ENCODE measurements at places on chromosomes 7 and 10.

GRCh38 chr10:73509695-73510094, 13.9 kb upstream of the PPP3CB start:
- H3K27ac ChIP-seq = no peak overlapping the region
- no peaks in the 10 kb centered on the region for H3K4me1 ChIP-seq
- H3K4me3 ChIP-seq = no peak overlapping the region
- H3K36me3 ChIP-seq = peaks cover under 1% of the 10 kb centered on the region
- DNase-seq = no peak

DNA sequence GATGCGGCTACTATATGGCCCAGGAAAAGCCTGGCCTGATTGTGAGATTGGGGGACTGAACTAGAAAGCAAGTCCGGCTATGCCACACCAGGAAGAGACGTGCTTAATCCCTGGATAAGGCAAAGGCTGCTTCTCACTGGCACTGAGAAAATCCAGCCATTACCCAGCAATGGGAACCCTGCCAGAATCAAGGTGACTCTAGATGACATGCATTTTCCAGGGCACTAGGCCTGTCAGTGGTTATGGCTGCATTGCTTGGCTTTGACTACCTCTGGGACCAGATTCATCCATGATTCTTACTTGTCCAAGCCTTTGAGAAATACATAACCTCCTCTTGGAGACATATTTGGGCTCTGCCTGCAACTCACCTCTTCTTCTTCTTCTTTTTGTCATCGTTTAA, 317.2 kb downstream of the GRID1 start:
- no peaks in the 10 kb centered on the region for H3K4me1 ChIP-seq
- no peak overlapping the region for H3K27ac ChIP-seq
- no peaks in the 10 kb centered on the region for H3K27me3 ChIP-seq
- H3K36me3 ChIP-seq = no peaks in the 10 kb centered on the region
- H3K4me3 ChIP-seq = no peak overlapping the region

GRCh38 chr10:77620731-77621130, 16.9 kb downstream of the KCNMA1 start:
- H3K4me3 ChIP-seq = no peak overlapping the region
- H3K36me3 ChIP-seq = no peaks in the 10 kb centered on the region
- no peaks in the 10 kb centered on the region for H3K27me3 ChIP-seq
- peaks cover 6% of the 10 kb centered on the region for H3K4me1 ChIP-seq

DNA sequence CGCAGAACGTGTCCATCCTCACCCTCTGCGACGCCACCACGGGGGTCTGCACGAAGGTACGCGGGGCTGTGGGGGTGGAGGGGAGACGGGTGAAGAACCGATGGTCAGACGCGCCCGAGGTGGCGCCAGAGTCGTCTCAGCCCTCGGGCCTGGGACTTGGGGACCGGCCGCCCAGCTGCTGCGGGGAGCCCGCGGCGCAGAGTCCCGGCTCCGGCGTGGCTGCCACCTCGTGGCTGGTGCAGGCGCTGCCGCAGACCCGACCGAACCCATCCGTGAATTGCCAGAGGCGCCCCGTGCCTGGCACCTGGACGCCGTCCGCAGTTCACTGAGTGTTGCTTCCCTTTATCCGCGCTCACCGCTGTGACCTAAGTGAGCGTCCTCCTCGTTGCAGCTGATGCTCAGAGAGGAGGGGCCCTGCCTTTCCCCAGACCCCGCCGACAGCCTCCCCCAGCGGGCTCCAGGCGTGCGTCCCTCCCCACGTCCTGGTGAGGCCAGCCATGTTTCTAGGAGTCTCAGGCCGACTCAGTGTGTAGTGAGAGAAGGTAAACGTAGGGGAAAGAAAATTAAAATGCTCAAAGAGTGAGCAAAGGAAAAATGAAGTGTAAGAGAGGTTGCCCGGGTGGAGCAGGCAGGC, 208.7 kb downstream of the PAXIP1 start:
- H3K27me3 ChIP-seq = no peaks in the 10 kb centered on the region
- no peaks in the 10 kb centered on the region for H3K36me3 ChIP-seq
- no peak for DNase-seq
- H3K4me1 ChIP-seq = no peaks in the 10 kb centered on the region
- H3K4me3 ChIP-seq = no peak overlapping the region

DNA sequence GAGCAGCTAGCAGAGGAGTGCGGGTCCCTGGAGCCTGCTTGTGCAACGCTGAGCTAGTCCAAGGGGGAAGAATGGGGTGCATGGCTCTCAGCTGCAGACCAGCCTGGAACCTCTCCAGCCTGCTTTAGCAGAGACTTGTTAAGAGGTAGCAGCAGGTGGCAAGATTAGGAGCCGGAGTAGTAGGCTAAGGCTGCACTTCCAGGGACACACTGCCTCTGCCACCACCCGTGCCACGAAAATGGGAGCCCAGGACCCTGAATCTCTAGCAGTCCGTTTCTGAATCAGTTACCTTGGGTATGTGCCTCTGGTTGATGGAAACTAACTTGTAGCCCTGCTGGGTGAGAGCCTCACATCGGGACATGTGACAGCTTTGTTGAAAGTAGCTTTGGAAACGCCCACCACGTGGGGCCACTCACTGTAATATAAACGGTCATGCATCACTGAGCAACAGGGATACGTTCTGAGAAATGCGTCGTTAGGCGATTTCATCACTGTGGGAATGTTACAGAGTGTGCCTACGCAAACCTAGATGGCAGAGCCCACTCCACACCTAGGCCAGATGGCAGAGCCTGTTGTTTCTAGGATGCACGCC, 25.9 kb downstream of the HTRA1 start:
- no peak for DNase-seq
- no peak overlapping the region for H3K4me3 ChIP-seq
- H3K27ac ChIP-seq = no peak overlapping the region
- peaks cover 5% of the 10 kb centered on the region for H3K4me1 ChIP-seq

DNA sequence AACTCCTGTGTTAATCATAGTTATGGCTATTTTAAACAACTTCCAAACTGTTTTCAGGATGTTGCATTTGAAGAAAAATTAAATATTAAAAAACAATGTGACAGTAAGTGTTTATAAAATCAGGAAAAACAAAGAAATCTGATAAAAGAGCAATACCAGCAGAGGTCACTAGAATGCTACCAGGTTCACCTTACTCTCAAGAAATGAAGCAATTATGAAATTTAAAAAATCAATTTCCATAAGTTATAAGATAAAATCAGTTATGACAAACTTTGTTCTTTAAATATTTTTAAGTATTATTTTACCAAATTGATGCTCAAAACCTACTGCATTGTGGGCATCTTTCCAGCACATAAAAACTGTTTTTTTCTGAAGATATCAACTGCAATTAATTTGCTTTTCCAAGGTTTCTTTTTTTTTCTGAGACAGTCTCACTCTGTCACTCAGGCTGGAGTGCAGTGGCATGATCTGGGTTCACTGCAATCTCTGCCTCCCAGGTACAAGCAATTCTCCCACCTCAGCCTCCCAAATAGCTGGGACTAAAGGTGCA, 50.7 kb upstream of the RHEB start:
- peaks cover 14% of the 10 kb centered on the region for H3K36me3 ChIP-seq
- H3K4me3 ChIP-seq = no peak overlapping the region
- no peak for DNase-seq
- no peaks in the 10 kb centered on the region for H3K4me1 ChIP-seq

DNA sequence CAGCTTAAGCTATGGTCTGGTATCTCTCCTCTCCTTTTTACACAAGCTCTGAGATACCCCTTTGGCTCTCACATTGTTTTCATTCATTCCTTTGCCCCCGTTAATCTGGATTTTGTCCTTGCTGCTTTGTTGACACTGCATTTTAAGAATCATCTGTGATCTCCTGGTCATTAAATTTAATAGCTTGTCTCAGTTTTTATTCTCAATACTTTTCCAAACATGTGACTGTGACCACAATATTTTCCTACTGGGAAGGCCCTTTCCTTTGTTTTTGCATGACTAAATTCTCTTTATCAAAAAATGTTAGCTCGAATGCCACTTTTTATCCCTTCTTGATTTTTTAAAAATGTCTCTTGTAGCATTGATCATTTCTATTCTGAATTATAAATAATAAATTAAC, 171.2 kb downstream of the SUGCT start:
- DNase-seq = no peak
- H3K4me1 ChIP-seq = no peaks in the 10 kb centered on the region
- no peaks in the 10 kb centered on the region for H3K27me3 ChIP-seq
- no peak overlapping the region for H3K27ac ChIP-seq

- no peak overlapping the region for H3K27ac ChIP-seq
- H3K4me1 ChIP-seq = peaks cover 32% of the 10 kb centered on the region
Measured at GRCh38 chr7:90846192-90846591, 250.1 kb downstream of the CDK14 start.

DNA sequence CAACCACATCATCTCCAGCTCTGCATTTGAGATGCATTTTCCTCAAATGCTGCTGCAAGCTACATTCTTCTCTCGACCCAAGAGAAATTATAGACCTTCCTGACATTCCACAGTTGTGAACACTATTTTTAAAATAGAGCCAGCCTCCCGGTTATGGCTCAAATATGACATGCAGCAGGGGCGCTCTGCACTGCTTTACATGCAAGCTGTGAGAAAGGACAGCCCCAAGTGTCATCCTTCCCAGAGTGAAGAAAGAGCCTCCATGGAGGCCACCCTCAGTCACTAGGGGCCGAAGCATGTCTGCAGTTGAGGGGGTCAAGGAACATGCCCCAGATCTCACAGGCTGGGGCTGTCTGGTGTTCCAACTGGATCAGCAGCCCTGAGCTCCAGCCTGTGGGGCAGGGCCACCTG, 63.9 kb upstream of the CHST15 start:
- peak; percentile 36 for DNase-seq
- H3K4me1 ChIP-seq = peaks cover 28% of the 10 kb centered on the region
- no peaks in the 10 kb centered on the region for H3K27me3 ChIP-seq
- H3K4me3 ChIP-seq = no peak overlapping the region

DNA sequence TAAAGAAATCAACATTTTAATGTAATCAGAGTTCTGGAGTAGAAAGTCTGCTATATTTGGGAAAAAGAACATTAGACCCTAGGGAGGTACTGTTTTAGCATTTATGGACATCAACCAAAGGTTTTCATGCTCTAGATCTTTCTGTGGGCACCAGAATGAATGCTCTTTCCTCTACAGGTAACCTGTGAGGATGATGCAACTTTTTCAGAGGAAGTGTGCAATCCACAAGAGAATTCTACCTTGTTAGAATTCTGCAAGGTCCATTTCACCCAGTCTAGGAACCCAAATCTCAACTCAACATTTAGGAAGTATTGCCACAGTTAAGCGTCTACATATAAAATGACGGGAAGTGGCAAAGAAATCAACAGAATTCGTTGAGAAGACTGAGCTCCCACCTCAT, 139.9 kb upstream of the FAM171A1 start:
- no peak overlapping the region for H3K27ac ChIP-seq
- no peaks in the 10 kb centered on the region for H3K36me3 ChIP-seq
- no peak overlapping the region for H3K4me3 ChIP-seq
- DNase-seq = no peak
- H3K4me1 ChIP-seq = no peaks in the 10 kb centered on the region

DNA sequence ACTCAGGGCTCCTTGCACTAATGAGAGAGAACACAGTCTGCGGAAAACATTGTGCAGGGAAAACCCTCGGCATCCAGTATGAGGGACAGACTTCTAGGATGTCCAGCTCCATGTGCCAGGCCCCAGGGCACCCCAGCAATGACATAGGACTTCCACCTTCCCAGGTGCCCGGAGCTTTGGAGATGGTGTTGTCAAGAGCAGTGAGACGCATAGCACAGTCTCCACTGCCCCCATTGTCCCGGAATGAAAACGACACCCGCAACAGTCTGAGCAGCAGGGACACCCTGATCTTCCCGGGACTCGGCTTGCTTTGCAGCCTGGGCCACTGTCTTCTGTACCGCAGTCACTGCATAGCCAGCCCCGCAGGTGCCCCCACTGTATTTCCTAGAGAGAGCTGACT, 339.2 kb upstream of the ADARB2 start:
- no peak for DNase-seq
- no peaks in the 10 kb centered on the region for H3K4me1 ChIP-seq
- no peak overlapping the region for H3K27ac ChIP-seq
- no peaks in the 10 kb centered on the region for H3K27me3 ChIP-seq
- H3K4me3 ChIP-seq = no peak overlapping the region

DNA sequence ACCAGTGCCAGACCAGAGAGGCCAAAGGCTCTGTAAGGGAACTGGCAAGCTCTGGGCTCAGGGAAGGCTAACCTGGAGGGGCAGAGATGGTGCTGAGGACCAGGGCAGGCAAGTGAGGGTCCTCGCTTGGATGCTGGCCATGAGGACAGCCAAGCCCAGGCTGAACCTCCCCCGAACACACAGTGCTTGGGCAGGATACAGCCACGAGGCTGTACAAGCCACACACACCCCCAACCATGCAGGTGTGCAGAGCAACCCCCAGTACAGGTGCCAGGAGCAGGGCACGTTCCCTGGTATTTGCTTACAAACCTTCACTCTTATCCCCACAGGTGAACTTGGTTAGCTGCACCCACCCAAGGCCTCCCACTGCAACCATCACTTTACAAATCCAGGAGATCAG, 185.7 kb downstream of the GRID1 start:
- no peak for DNase-seq
- H3K27me3 ChIP-seq = peaks cover 7% of the 10 kb centered on the region
- no peak overlapping the region for H3K4me3 ChIP-seq
- H3K27ac ChIP-seq = no peak overlapping the region
- no peaks in the 10 kb centered on the region for H3K36me3 ChIP-seq
- no peaks in the 10 kb centered on the region for H3K4me1 ChIP-seq

GRCh38 chr7:55107946-55108345, 89.1 kb downstream of the EGFR start:
- no peaks in the 10 kb centered on the region for H3K36me3 ChIP-seq
- H3K4me1 ChIP-seq = peaks cover 53% of the 10 kb centered on the region
- H3K27me3 ChIP-seq = no peaks in the 10 kb centered on the region
- peak overlapping the region; percentile 83 for H3K27ac ChIP-seq
- no peak overlapping the region for H3K4me3 ChIP-seq

DNA sequence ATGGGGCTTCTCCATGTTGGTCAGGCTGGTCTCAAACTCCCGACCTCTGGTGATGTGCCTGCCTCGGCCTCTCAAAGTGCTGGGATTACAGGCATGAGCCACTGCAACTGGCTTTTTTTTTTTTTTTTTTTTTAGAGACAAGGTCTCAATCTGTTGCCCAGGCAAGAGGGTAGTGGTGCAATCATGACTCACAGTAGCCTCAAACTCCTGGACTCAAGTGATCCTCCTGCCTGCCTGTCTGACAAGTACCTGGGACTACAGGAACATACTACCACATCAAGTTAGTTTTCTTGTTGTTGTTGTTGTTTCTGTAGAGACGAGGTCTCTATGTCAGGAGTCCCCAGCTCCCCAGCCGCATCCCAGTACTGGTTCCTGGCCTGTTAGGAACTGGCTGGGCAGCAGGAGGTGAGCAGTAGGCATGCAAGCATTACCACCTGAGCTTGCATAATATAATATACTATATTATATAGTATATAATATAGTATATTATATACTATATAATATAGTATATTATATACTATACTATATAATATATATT, 55.7 kb downstream of the TPK1 start:
- H3K4me3 ChIP-seq = no peak overlapping the region
- H3K4me1 ChIP-seq = no peaks in the 10 kb centered on the region

GRCh38 chr10:114933588-114933987, 4.4 kb upstream of the TRUB1 start:
- peaks cover 10% of the 10 kb centered on the region for H3K4me1 ChIP-seq
- no peaks in the 10 kb centered on the region for H3K27me3 ChIP-seq
- peak overlapping the region; percentile 60 for H3K27ac ChIP-seq

GRCh38 chr7:69907720-69908119, 309.4 kb downstream of the AUTS2 start:
- no peak overlapping the region for H3K27ac ChIP-seq
- H3K4me3 ChIP-seq = no peak overlapping the region
- no peak for DNase-seq
- H3K4me1 ChIP-seq = no peaks in the 10 kb centered on the region

Measured in psoas muscle (tissue), 8 donors.